ENCODE measurements at places on chromosomes 5 and 9. TPM values are rescaled to one million over a fixed set of nuclear protein-coding genes. Genes with fewer than 3 reads are reported as not detected.

- no peak for DNase-seq
Observed at GRCh38 chr5:142422429-142422828, 97.6 kb upstream of the SPRY4 start.

DNA sequence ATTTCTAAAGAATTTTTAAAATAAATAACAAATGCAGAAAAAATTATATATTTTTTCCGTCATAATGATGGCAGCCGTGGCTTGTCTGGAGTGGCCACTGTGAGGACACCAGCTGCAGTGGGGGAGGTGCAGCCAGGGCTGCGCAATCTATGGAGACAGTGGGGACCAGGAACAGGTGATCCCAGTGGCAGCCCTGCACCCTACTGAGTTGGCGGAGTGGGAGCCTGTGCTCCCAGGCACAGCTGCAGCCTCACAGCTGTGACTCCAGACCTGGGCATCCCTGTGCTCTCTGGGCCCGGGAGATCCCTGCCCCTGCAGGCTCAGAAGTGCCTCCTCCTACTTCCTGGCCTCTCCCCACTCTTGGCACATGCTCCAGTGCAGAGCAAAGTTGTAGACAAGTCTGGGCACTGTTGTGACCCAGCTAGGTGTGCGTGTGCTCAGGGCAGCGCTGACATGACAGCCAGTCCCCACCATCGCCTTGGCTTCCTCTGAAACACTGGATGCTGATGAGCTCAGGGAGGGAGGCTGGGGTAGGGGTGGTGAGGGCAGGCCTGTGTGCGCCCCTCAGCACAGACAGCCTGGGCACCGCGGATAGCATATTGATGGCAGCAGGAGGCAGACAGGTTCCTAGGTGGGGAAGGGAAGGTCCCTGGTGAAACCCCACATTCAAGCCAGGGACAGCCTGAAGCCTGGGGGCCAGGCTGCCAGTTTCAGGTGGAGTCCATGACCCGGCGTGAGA, 96.0 kb upstream of the PRR16 start:
- no peak for DNase-seq

DNA sequence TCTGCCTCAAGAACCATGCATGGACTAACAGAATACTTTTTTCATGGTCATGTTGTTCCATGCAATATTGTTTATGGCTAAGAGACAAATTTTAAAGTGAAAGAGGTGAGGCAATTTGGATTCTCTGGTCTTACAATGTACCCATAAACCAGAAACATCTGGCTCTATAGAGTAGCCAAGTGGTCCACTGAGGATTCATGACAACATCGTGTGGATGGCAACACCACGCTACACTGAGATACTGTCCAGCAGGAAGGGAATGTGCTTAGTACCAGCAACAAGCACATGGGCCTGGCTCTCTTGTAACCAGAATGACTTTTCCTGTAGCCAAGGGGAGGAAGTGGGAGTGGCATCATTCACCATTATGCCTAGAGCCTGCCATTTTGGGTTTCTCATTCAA, 218.2 kb downstream of the GADD45G start:
- DNase-seq = no peak

DNA sequence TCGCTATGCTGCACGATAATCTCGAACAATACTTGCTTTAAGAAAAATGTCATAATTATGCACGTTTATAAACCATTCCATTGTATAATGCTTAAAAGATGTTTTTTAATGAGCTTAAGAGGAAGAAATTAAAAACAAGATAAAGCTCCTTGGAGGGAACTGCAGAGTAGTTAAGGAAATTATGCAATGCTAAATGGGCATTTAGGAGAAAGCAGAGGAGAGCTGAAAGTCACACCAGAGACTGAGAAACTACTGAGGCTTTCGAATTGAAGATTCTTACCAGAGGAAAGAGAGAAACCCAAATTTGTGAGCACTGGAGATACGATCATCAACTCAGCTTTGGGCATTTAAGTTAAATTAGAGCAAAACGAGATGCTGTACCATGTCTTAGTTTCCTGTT, 119.4 kb downstream of the CDH10 start:
- no peak for DNase-seq

GRCh38 chr5:33317271-33317670, 123.5 kb upstream of the TARS1 start:
- DNase-seq = no peak

TSSK1B gene
- total RNA-seq = not detected

ACTBL2 gene
- not detected for total RNA-seq

KCNV2 gene
- not detected for total RNA-seq

GRM6 gene
- not detected for total RNA-seq

CER1 gene
- 3.4 TPM for total RNA-seq

PLCXD3 gene
- 0.10 TPM for total RNA-seq
